T-cell (primary cell): ENCODE measurements at places on chromosomes 1 and 21.

GRCh38 chr1:112689842-112690237 is 15.4 kb downstream of the MOV10 start:
- no peak for DNase-seq

GRCh38 chr1:14599800-14600199 is 1.3 kb downstream of the KAZN start:
- DNase-seq, result no peak

GRCh38 chr1:63642901-63643300 is 49.7 kb downstream of the PGM1 start:
- no peak for DNase-seq

- no peak for DNase-seq
Measured at GRCh38 chr1:9356829-9357466, 64.3 kb downstream of the SPSB1 start.

DNA sequence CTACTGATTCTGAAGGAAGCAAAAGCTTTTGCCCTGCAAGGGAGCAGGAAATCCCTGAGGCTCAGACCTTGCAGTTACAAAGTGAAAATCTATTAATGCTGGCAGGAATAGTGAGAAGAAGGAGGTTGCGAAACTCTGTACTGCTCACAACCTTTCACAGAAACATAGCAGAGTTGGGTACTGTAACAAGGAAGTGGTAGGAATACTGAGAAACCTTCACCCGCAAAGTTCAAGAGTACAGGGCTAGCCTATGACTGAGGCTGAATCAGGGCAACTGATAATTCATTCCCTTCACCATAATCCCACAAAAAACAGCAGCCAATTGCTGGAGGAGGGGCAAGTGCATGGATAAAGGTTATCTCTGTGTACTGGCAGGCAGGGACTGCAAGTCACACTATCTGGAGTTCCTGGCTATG is 23.9 kb upstream of the KCTD3 start:
- DNase-seq, result no peak

- DNase-seq, result no peak
Measured at GRCh38 chr1:201585901-201586300, 47.0 kb downstream of the NAV1 start.

DNA sequence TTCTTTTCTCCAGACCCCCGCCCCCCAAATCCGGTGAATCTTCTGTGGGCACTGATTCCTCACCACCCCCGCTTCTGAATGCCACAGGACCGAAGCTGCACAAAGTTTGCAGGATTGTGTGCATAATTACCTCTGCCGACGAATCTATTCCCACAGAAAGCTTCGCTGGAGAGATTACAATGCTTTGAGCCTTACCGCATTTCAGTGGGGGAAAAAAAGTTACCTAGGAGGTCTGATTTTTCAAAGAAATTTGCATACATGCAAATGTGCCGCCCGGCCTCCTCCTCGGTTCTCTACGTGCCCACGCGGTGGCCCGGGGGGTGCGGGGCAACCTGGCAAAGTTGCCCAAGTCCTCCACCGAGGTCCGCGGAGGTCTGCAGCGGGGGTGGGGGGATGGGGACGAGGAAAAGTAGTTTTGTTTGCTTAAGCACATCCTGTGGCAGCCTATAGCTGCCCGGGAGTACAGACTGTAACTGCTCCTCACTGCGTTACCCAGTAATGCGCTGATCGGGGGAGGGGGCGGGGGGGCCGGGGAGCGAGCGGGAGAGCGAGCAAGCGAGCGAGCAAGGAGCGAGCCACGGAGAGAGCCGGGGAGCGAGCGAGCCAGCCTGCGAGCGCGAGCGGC is 563 bp upstream of the NFIA start:
- DNase-seq, result no peak

DNA sequence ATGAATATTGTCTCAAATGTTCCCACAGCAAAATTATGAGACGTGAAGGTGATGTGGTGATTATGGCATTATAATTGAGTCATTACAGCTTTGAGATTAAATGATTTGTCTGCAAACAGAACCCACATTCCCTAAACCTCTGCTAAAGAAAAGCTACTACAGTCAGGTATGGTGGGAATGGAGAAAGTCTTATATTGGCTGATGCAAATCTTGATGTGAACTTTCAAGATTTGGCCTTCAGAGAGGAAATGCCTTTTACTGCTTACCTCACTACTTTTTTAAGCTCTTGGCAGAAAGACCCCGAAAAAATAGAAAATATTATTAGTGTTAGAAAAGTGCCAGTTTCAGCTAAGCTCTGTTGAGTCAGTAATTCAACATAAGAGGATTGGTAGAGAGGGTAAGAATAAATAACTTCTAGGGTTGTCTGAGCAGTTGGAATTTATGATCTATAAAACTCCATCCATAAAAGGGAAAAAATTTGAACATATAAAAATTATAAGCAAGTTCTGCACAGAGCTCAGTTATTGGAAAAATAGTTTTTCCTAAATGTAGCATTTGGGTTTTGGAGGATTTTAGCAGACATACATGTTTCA is 47.8 kb upstream of the RGS5 start:
- no peak for DNase-seq

- DNase-seq, result no peak
Measured at GRCh38 chr1:20111452-20111851, 7.9 kb downstream of the PLA2G2D start.

- DNase-seq, result no peak
Measured at GRCh38 chr21:37341254-37341960, 25.2 kb upstream of the DYRK1A start.

DNA sequence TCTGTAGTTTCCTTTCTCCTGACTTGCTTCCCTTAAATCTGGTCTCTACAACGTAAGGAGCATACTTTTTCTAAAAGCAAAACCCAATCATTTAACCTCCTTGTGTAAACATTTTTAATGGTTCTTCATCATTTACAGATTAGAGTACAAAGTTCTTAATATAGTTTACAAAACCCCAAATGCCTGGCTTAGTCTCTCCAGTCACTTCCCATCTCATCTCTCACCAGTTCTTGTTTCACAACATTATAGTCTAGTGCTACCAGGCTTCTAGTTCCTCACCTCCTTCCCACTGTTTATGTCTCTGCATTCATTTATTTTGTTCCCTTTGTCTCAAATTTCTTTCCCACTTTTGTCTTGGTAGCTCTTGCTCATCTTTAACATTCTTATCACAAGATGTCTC is 168.4 kb downstream of the FASLG start:
- DNase-seq, result no peak
